ENCODE measurements at places on chromosomes 12 and 14. TPM values are rescaled to one million over a fixed set of nuclear protein-coding genes. Genes with fewer than 3 reads are reported as not detected.

Gene TMEM63C
- total RNA-seq: 40.4 TPM

Gene SLC25A47
- not detected for total RNA-seq

Gene GNB3
- total RNA-seq: 22.2 TPM

Gene ARL1
- total RNA-seq: 80.8 TPM

Gene SLC16A7
- 33.9 TPM for total RNA-seq

Gene RD3L
- not detected for total RNA-seq

Gene APOLD1
- 61.2 TPM for total RNA-seq

Gene CMTM5
- 130 TPM for total RNA-seq

Gene KRT81
- not detected for total RNA-seq

Gene PZP
- not detected for total RNA-seq

Gene POU6F1
- total RNA-seq: 75.9 TPM

Gene ENO2
- total RNA-seq: 790 TPM

Gene KRT74
- not detected for total RNA-seq

Gene ADAM21
- total RNA-seq: 0.53 TPM

Gene E2F7
- 0.33 TPM for total RNA-seq

Gene MYF6
- total RNA-seq: not detected

Gene PRICKLE1
- 49.6 TPM for total RNA-seq

Gene WNT1
- total RNA-seq: not detected

Gene ANKRD52
- 42.7 TPM for total RNA-seq

Gene GPR65
- total RNA-seq: 0.76 TPM

Gene SUOX
- 33.3 TPM for total RNA-seq

Gene GPR84
- not detected for total RNA-seq

Gene CDK17
- total RNA-seq: 104 TPM

Gene MAP1LC3B2
- 10.6 TPM for total RNA-seq

Gene PFKM
- total RNA-seq: 125 TPM

Gene FZD10
- 0.25 TPM for total RNA-seq

Gene LRP1-AS
- total RNA-seq: not detected

Gene ANO4
- 49.3 TPM for total RNA-seq

Gene GLIPR1L1
- not detected for total RNA-seq

Gene LMBR1L
- total RNA-seq: 60.4 TPM

Gene IRF9
- total RNA-seq: 54.1 TPM

Gene SALL2
- total RNA-seq: 58.2 TPM

Gene IL26
- not detected for total RNA-seq

Gene BEGAIN
- total RNA-seq: 46.3 TPM

Gene FAM181A
- total RNA-seq: 9.1 TPM

Gene OTX2
- not detected for total RNA-seq

Gene BMAL2
- total RNA-seq: 18.5 TPM

Gene RHOJ
- 19.8 TPM for total RNA-seq

Gene KRT6C
- total RNA-seq: not detected

Gene REP15
- 3.7 TPM for total RNA-seq

Gene EIF2B1
- total RNA-seq: 48.9 TPM

Gene NRL
- total RNA-seq: 2.5 TPM

Gene FLRT2
- total RNA-seq: 75.8 TPM

Gene DNAI7
- 4.7 TPM for total RNA-seq

Gene NELL2
- total RNA-seq: 303 TPM

Gene GPRC5A
- total RNA-seq: 0.15 TPM

Gene FAM90A1
- 0.80 TPM for total RNA-seq

Gene MSRB3
- 22.9 TPM for total RNA-seq

Gene ABHD12B
- total RNA-seq: 6.8 TPM

Gene ASB2
- total RNA-seq: 17.2 TPM

All from dorsolateral prefrontal cortex (tissue), 122 donors.